ENCODE measurements at places on chromosomes 1 and 21.

DNA sequence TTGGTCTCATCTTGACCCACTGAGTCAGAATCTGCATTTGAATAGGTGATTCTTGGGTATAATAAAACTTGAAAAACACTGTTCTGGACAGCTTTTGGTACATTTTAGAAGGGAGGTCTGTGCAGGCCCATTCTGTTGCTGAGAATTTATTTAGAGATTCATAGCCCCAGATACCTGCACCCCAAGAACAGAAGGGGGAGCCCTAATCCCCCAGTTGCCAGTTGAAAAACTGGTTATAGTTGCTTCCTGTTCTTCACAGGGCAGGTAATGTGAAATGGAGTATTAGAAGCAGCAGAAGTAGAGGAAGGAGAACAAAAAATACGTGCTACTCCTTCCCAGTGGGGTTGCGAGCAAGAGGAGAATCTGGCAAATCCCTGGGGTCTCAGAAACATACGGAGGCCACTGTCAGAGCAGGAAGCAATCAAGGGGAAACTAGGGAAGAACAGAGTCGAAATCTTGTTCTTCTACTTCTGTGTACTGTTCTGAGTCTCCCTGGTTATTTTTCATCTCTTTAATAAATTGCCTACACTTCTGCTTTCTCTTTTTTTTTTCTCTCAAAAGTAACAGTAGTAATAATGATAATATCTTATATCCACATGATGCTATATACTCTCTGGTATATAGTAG is 4.6 kb upstream of the CLCA2 start:
- DNase-seq: no peak

DNA sequence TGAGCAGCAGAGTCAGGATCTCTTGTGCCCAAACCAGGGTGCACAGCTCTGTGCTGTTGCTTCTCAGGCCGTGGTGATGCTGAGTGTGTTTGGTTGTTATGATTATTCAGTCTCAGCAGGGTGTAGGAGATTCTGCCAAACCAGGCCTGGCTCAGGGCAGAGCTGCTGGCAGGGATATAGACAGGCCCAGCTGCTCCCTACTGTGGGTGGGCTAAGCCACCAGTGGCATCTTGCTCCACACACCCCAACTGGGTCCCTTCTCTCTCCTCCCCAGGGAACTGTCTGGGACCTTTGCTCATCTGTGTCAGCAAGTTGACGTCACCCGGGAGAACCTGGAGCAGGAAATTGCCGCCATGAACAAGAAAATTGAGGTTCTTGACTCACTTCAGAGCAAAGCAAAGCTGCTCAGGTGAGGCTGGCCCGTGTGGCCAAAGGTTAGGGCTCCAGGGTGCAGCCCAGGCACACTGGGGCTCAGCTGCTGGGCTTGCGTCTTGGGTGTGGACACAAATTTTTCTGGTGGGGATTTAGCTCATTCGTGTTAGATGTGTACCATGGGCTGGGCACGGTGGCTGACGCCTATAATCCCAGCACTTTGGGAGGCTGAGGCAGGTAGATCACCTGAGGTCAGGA is 9.9 kb upstream of the MIIP start:
- DNase-seq: no peak

- peak; percentile 45 for DNase-seq
These were observed 2.8 kb upstream of the HAPLN2 start for GRCh38 chr1:156616463-156616862.

DNA sequence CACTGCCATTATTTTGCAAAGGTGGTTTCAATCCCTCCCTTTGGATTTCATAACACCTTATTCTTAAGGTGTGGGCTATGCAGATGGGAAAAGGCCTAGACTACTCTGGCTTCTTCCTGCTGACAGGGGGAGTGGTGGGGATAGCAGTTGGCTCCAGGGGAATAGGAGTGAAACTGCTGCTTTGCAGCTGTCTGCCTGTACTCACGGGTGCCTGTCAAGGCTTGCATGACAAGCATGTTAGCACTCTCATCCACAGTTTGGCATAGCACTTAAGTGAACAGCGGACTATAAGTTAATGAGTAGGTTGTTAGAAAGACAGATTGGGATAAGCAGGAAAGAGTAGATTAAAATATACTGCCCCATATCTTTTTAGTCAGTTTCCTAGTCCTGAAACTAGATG is 287.5 kb upstream of the DAB1 start:
- no peak for DNase-seq

GRCh38 chr1:18572022-18572880 is 58.4 kb upstream of the PAX7 start:
- no peak for DNase-seq

GRCh38 chr1:244713332-244713731 is 60.4 kb downstream of the DESI2 start:
- DNase-seq: no peak

Measured in IMR-90 (cell line).